ENCODE measurements at places on chromosomes 7 and 10. TPM values are rescaled to one million over a fixed set of nuclear protein-coding genes. Genes with fewer than 3 reads are reported as not detected.

- no peak overlapping the region for H3K4me3 ChIP-seq
- no peak overlapping the region for H3K27ac ChIP-seq
- H3K36me3 ChIP-seq = peaks cover 7% of the 10 kb centered on the region
- no peaks in the 10 kb centered on the region for H3K4me1 ChIP-seq
- no peak for DNase-seq
These were observed 15.7 kb downstream of the PPP3CB start for GRCh38 chr10:73480158-73480557.

DNA sequence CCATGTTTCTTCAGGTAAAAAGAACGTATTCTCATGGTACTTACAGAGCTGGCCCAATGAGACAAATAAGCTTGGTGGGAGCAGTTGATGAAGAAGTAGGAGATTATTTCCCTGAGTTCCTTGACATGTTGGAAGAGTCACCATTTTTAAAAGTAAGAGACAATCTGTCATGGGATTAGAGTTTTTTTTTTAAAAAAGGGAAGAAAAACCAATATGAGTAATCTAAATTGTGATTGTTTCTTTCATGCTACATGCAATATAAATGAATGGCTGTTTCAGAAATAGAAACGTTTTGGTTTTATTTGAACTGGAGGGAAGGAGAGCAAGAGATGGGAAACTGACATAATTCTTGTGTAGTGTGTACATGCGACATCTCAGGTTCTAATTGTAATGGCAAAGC, 32.8 kb downstream of the TMEM60 start:
- no peaks in the 10 kb centered on the region for H3K27me3 ChIP-seq
- H3K4me3 ChIP-seq = no peak overlapping the region
- no peak for DNase-seq
- H3K4me1 ChIP-seq = no peaks in the 10 kb centered on the region
- no peak overlapping the region for H3K27ac ChIP-seq

GRCh38 chr10:49756641-49757040, 5.5 kb downstream of the OGDHL start:
- DNase-seq = no peak
- H3K27me3 ChIP-seq = no peaks in the 10 kb centered on the region
- H3K4me1 ChIP-seq = no peaks in the 10 kb centered on the region
- H3K36me3 ChIP-seq = peaks cover 10% of the 10 kb centered on the region

DNA sequence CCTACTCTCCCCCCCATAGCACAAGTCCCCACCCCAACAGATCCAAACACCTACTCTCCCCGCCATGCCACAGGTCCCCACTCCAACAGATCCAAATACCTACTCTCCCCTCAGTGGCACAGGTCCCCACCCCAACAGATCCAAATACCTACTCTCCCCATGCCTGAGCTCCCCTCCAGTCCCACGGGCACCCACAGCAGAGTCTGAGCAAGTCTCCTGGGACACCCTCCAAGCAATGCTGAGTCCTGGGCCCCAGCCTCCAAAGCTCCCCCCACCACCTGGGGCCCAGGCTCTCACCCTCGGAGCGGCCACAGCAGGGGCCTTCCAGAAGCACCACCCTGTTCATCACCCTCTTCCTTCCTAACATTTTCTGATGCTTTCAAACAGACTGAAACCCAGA, 63.9 kb upstream of the DNAAF5 start:
- H3K4me3 ChIP-seq = no peak overlapping the region
- no peak for DNase-seq
- peaks cover 15% of the 10 kb centered on the region for H3K36me3 ChIP-seq
- H3K4me1 ChIP-seq = peaks cover 5% of the 10 kb centered on the region

GRCh38 chr7:44846816-44847508, 925 bp downstream of the H2AZ2 start:
- peak overlapping the region; percentile 97 for H3K4me3 ChIP-seq
- no peak for DNase-seq
- peak overlapping the region; percentile 81 for H3K27ac ChIP-seq
- H3K4me1 ChIP-seq = no peaks in the 10 kb centered on the region
- H3K36me3 ChIP-seq = peaks cover 12% of the 10 kb centered on the region

DNA sequence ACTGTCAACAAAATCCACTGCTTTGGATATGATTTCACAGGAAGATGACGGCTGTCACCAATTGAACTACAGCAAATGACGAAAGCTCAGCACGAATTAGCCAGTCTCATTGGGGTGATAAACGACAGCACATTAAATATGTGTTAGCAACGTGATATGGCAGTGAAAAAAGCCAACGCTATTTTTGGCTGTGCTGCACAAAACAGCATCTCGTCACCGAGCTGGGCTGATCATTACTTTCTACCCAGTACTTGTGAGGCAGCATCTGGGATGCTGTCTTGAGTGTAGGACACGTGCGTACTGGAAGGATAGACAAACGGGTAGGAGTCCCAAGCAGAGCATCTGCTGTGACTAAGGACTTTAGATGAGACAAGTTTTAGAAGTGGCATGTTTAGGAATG, 138.3 kb downstream of the EXOC4 start:
- H3K4me1 ChIP-seq = peaks cover 2% of the 10 kb centered on the region
- H3K27ac ChIP-seq = no peak overlapping the region
- H3K4me3 ChIP-seq = no peak overlapping the region
- H3K36me3 ChIP-seq = peaks cover 13% of the 10 kb centered on the region
- no peaks in the 10 kb centered on the region for H3K27me3 ChIP-seq

DNA sequence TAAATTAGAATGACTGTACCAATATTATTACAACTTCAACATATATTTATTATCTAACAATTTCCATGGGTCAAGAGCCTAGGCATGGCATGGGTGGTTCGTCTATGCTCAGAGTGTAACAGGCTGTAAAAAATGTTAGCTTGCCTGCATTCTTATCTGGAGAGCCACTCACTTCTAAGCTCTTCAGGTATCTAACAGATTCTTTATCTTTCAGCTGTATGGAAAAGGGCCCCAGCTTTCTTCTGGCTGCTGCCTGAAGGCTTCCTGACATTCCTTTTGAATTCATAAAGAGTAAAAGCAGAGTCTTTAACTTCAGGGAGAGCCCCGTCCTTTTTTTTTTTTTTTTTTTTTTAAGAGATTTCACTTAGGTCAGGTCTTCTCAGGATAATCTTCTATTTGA, 648.8 kb downstream of the NXPH1 start:
- no peak overlapping the region for H3K4me3 ChIP-seq
- DNase-seq = no peak
- no peaks in the 10 kb centered on the region for H3K27me3 ChIP-seq
- H3K36me3 ChIP-seq = no peaks in the 10 kb centered on the region
- no peaks in the 10 kb centered on the region for H3K4me1 ChIP-seq
- H3K27ac ChIP-seq = no peak overlapping the region

GRCh38 chr7:116540743-116541142, 15.9 kb downstream of the CAV1 start:
- H3K4me3 ChIP-seq = no peak overlapping the region
- no peaks in the 10 kb centered on the region for H3K4me1 ChIP-seq
- DNase-seq = no peak
- H3K27me3 ChIP-seq = no peaks in the 10 kb centered on the region
- H3K36me3 ChIP-seq = no peaks in the 10 kb centered on the region
- H3K27ac ChIP-seq = no peak overlapping the region

DNA sequence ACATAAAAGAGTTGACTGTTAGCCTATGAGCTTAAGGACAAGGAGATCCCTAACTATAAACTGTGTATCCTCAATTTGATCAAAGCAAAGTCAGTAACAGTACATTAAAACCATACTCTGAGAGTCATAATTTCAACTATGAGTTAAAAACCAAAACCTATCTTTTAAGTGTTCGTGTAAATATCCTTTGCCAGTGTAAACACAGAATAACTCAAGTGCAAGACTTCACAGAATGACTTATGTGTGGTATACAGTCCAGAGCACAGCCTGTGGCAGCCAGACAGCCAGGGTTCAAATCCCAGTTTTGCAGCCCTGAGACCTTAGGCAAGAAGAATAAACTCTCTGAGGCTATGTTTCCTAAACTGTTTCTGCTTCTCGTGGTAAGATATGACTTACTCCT, 30.3 kb upstream of the NEBL start:
- no peak overlapping the region for H3K27ac ChIP-seq
- H3K36me3 ChIP-seq = no peaks in the 10 kb centered on the region
- DNase-seq = no peak
- no peaks in the 10 kb centered on the region for H3K4me1 ChIP-seq

DNA sequence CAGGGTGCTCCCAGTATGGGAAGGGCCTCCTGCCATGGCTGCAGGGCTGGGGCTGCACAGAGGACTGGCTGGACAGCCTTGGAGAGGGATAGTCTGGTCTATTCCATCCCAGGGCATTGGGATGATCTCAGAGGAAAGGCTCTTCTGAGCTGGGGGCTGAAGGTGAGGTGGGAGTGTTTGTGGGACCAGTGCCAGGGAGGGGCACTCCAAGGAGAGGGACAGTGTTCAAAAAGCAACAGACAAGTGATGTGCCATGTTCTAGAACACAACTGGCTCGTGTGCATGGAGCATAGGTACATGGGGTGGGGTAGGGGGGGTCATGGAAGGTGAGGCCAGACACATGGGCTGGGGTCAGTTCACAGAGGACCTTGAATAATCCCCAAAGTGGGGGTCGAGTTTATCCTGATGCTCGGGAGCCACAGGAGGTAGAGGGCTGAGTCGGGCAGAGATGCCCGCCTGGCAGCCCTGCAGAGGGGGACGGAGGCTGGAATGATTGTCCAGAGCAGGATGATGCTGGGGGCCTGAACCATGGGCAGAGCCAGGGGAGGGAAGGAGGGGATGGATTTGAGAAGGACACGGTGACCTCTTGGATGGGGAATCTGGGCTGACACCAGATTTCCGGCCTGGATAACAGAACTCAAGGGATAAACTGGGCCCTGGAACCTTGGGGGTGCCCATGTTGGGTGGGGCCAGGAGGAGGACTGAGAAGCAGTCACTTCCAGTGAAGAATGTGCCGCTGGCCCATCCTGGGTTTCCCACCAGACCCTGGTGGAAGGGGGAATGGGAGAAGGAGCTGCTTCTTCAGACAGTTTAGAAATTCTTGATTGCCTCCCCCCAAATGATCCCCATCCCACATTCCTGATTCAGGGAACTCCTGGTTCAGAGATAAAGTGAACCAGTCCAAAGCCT, 50.4 kb downstream of the NEURL1 start:
- no peak overlapping the region for H3K27ac ChIP-seq
- H3K27me3 ChIP-seq = no peaks in the 10 kb centered on the region
- H3K4me3 ChIP-seq = no peak overlapping the region
- H3K4me1 ChIP-seq = peaks cover 4% of the 10 kb centered on the region
- DNase-seq = peak; percentile 15
- H3K36me3 ChIP-seq = no peaks in the 10 kb centered on the region

The VWA2 gene
- total RNA-seq = 1.6 TPM

The ZNF425 gene
- total RNA-seq = 5.3 TPM

The MTURN gene
- 3.4 TPM for total RNA-seq

Measured in H9 (cell line).